Stimulated activated CD4-positive, alpha-beta T cell treated with anti-CD3 and anti-CD28 coated beads, TNF-alpha, amount 100 ng/mL, for 48 hours (primary cell): ENCODE measurements at places on chromosomes 3 and 15.

GRCh38 chr3:48273594-48274211, 32.8 kb downstream of the ZNF589 start:
- peak; percentile 38 for DNase-seq

DNA sequence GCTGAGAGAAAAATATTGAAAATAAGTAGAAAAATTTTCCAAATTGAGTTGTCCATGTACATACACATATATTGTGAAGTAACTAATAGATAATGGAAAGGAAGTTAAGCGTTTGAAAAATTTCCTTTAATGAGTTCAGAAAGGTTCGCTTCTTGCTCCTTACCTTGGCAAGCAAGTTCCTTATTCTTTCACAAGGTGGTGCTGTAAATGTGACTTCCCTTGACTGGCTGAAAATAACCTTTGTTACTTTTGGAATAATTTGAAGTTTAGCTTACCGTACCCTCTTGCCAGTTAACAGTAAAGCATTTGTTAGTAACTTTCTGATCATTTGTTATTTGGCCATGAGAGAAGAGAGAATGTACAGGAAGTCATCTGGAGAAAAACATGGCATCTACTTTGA, 41.6 kb downstream of the PYDC2 start:
- DNase-seq: no peak

- no peak for DNase-seq
Observed at GRCh38 chr15:74651242-74651741, 35.7 kb downstream of the CLK3 start.

DNA sequence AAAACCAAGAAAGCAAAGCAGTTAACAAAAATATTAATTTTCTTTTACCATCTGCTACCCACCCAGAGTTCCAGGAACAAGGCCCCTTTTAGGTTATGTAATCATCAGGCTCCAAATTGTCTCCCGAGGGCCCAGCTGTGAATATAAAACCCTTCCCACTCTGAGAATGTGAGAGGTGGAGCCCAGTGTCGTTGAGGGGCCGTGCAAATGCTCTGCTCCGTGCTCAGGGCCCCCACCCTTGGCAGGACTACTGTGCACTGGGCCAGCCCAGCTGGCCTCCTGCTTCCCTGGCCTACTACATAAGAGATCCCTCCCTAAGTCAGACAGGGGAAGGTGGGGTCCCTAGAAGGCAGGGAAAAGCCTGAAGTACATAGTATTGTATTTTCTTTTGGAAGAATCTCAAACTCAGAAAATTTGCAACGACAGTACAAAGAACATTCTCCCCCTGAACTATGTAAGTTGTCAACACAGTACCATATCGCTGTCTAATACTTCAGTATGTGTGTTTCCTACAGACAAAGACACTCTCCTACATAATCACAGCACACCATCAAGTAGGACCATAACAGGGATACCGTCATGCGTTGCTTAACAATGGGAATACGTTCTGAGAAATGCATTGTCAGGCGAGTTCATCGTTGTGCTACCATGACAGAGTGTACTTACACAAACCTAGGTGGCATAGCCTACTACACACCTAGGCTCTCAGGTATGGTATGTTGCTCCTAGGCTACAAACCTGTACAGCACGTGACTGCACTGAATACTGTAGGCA, 4.4 kb upstream of the CLEC3B start:
- DNase-seq: no peak

DNA sequence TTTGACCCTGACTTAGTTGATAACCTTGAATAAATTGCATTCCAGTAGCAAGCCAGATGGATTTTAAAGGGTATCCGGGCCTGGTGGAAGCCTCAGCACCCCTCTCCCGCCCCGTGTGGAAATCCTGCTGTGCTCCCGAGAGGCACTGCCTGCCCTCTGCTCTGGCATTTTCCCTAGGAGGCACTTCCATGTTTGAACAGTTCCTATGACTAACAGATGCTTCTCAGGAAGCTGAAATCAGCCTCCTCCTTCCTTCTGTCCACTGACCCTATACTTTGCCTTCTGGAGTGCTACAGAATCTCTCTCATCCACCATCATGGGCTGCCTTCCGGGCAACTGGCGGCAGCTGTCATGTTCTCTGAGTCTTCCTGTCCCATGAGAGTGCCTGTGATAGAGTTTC, 90.8 kb downstream of the GABRG3 start:
- DNase-seq: no peak

DNA sequence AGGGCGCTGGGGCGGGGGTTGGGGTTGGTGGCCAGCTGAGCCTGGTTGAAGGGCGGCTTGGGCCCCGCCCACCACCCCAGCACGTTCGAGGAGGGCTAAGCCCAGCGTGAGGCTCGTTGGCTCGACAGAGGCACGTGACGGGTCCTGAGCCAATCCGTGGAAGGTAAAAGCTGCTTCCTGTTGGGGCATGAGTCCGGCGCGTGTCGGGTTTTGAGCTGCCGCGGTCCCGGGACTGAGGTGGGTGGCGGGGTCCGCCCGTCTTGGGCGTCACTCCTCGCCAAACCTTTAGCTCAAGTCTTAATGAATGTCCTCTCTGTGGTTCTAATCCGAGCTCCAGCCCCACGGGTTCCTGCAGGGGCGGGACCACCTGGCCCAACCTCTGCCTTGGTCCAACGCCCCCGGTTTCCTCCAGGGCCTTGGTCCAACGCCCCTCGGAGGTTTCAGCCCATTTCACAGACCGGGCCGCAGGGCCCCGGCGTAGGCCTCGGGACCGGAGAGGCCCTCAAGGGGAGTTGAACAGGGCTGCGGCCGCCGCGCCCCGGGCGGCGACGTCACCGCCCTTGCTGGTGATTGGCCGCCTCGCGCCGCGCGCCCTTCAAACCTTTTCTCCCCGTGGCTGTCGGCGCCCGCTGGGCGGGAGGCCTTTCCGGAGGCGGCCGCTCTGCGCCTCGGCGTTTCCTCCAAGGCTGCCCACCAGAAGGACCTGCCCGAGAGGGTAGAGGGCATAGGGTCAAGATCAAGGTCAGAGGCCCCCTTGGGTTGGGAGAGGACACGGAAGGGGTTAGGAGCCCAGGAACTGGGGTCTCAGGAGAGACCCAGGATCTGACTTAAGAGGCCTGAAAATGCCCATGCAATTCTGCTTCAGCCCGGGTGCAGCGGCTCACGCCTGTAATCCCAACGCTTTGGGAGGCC, at the start of gene RCCD1:
Gene RCCD1 (plus strand): TSS at position 173 of the 912 bp plus-strand sequence. CDS start 1,851 bp downstream, outside the sequence.
- peak; percentile 89 for DNase-seq

- DNase-seq: no peak
Observed at GRCh38 chr3:2094941-2095340, 3.7 kb upstream of the CNTN4 start.

DNA sequence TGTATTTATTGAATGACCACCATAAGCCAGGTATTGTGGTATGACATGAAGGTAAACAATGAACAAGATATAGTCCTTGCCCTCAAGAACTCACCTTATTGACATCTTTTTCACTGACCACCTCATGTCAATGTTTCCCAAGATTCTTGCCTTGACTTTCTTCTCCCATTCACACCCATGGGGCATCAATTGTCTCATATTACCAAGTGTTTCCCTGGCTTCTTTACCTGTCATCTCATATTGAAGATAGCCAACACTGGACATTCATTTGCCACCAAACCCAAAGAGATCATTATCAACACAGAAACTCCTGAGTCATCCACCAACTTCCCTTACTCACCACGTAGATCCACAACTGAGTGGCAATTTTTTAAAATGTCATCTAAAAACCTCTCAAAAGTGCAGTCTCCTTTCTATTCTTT, 2.2 kb downstream of the EFHB start:
- DNase-seq: no peak

DNA sequence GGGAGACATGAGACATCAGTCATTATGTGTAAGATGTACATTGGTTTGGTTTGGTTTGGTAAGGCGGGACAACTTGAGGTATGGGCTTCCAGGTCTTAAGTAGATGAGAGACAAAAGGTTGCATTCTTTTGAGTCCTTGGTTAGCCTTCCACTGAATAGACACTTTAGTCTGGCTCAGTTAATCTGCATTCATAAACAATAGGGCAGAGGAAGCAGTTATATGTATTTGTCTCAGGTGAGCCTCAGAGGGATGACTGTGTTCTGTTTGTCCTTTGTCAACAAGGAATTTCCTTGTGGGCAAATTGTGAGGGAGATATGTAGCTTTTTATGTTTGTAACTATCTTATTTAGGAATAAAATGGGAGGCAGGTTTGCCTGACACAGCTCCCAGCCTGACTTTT, 50.4 kb downstream of the TCF12 start:
- no peak for DNase-seq

DNA sequence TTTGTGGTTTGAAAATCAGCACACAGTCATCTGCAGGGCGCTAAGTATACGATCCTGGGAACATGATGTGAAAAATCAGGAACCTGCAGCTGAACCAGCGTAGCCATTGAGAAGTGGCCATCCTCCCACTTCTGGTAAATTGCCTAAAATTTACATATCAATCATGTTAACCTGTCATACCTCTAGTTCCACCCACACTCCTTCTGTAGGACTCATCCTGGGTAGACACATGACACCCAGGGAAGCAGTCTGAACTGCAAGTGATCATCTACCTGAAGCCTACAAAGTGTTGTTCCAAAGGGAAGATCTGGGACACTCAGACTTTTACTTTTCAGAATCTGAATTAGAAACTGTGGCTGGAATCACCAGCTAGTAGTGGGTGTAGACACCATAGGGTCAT, 5.5 kb upstream of the PSMD6 start:
- no peak for DNase-seq
